ENCODE measurements at places on chromosomes 4 and X.

DNA sequence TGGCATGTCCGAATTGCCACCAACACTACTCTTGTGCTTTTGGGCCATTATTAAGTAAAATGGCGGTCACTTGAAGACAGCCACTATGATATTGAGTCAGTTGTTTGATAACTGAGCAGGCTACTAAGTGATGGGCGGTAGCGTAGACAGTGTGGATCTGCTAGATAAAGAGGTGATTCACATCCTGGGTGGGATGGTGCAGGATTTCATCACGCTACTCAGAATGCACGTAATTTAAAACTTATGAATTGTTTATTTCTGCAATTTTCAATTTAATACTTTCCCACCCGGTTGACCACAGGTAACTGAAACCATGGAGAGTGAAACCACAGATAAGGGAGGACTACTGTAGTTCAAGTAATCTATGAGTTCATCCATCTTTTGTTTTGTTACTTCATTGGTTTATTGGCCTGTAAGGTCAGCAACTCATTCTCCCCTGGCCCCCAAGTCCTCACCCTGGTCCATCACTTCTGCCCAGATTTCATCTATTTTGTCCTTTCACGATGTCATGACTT lies 2.9 kb downstream of the ARAF start:
- DNase-seq: no peak

DNA sequence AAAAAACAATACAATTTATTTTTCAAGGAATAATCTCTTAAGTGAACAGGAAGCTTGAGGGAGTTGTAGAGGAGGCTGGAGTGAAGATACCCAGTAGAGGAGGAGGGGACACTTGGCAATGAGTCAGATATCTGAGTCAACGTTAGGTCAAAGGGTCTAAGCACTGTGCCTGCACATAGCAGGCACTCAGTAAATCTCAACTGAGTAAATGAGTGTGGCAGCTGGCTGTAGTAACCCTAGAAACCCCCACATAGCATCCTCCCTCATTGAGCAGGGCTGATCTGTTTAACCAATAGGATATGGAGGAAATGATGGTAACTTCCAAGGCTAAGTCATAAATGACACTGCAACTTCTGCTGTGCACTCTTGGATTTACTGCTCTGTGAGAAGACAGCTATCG lies 186.0 kb upstream of the FAM241A start:
- DNase-seq: no peak

- DNase-seq: no peak
Observed at GRCh38 chrX:44971674-44972073, 98.7 kb downstream of the KDM6A start.

GRCh38 chrX:7194606-7195005 lies 46.7 kb upstream of the PUDP start:
- DNase-seq: no peak

- no peak for DNase-seq
Observed at GRCh38 chr4:25252230-25253070, 18.6 kb downstream of the PI4K2B start.

- no peak for DNase-seq
Observed at GRCh38 chrX:73668779-73669178, 105.8 kb downstream of the CHIC1 start.

- DNase-seq: no peak
Observed at GRCh38 chr4:83724485-83725335, 188.8 kb downstream of the GPAT3 start.

GRCh38 chr4:65599340-65599739 lies 70.9 kb downstream of the EPHA5 start:
- no peak for DNase-seq

DNA sequence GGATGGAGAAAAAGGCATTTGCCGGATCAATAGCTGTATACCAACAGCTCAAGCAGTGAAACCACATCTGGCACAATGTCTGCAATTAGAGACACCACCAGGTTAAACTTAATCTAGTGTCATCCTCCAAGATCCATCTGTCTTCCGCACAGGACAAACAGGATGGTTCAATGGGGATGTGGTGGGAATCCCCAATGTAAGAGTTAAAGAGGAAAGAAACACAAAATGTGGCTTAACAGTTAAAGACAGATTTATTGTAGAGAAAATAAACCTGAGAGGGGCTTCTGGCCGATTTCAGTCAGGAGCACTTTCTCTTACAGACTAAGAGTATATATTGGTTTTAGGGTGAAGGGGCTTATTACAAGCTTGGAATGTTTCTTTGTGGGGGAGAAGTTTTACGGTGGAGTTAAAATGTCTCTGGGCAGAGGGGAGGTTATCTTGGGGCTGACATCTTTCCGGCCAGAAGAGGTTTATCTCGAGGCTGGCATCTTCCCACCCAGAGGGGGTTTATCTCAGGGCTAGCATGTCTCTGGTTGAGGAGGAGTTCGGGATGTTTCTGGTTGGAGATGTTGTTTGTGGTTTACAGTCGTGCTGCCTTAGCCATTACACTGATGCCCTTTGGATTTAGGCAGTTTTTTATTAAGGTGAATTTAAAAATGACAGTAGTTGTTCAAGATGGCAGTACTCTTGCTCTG lies 61.7 kb downstream of the KANTR start:
- no peak for DNase-seq

- DNase-seq: no peak
Observed at GRCh38 chr4:185587030-185587426, 51.7 kb upstream of the PDLIM3 start.

Measured in stimulated activated CD8-positive, alpha-beta memory T cell treated with anti-CD3 and anti-CD28 coated beads, Interleukin-4, amount 100 ng/mL, for 1 hour (primary cell).